ENCODE measurements at places on chromosomes 3 and 15. TPM values are rescaled to one million over a fixed set of nuclear protein-coding genes. Genes with fewer than 3 reads are reported as not detected.

Gene ARRDC4
- 31.6 TPM for total RNA-seq

DNA sequence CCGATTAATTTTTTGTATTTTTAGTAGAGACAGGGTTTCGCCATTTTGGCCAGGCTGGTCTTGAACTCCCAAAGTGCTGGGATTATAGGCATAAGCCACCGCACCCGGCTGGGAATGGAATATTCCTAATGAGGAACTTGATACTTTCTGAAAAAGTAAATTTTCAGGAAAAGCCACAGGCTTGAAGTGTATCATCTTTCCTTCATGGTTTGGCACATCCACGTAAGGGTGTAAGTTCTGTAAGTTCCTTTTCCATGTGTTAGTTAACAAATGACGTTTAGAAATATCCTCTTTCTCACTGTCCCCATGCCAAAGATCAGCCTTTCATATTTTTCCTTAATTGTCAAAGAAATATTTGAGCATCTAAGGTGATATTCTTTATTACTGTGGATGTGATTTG lies 24.9 kb downstream of the TMEM45A start:
- no peak for DNase-seq
- H3K27me3 ChIP-seq = peaks cover 6% of the 10 kb centered on the region

DNA sequence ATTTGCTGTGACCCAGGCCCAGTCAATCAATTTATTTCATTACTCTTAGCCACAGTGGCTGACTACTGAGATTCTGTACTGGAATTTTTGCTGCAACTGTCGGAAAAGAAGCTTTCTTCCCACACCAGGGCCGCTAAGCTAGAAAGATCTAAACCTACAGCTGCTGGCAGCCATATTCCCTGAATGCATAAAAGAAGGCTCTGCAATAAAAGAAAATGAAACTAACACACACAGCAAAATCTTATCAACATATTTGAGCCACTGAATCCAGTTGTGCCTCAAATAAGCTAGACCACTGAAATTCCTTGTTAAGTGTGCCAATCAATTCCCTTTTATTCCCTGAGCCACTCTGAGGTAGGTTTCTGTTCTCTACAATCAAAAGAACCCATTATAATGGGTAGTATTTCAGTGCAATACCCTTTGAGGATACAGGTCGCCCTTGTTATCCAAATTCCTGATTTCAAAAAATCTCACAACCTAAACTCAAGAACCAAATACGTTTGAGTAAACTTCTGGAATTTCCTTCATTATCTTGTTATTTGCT lies 60.3 kb downstream of the MYO9A start:
- peaks cover 3% of the 10 kb centered on the region for H3K4me1 ChIP-seq
- H3K36me3 ChIP-seq = peaks cover 4% of the 10 kb centered on the region
- peak overlapping the region; percentile 22 for H3K27ac ChIP-seq
- no peak overlapping the region for H3K4me3 ChIP-seq
- DNase-seq = no peak
- no peaks in the 10 kb centered on the region for H3K27me3 ChIP-seq

- no peaks in the 10 kb centered on the region for H3K36me3 ChIP-seq
- peaks cover 8% of the 10 kb centered on the region for H3K4me1 ChIP-seq
- H3K27me3 ChIP-seq = peaks cover 18% of the 10 kb centered on the region
- no peak overlapping the region for H3K4me3 ChIP-seq
- no peak for DNase-seq
Measured at GRCh38 chr3:183536238-183536880, 19.1 kb downstream of the KLHL6 start.

- H3K27ac ChIP-seq = no peak overlapping the region
- no peaks in the 10 kb centered on the region for H3K27me3 ChIP-seq
- no peaks in the 10 kb centered on the region for H3K36me3 ChIP-seq
- no peak overlapping the region for H3K4me3 ChIP-seq
- DNase-seq = no peak
Measured at GRCh38 chr3:81823882-81824395, 62.5 kb upstream of the GBE1 start.

DNA sequence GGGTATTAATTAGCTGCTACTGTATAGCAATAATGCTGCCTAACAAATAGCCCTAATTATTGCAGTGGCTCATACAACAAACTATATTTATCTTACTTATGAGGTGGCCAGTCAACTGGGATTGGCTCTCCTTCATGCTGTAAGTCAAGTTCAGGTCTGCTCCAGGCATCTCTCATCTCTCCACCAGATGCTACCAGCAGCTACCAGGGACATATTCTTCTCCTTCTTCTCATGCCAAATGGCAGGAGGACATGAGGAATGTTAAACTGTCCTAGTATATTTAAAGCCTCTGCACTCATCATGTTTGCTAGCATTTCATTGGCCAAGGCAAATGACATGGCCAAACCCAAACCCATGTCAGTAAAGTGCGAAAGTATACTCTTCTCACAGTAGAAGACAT lies 17.3 kb downstream of the SV2B start:
- H3K27me3 ChIP-seq = peaks cover 4% of the 10 kb centered on the region
- no peak overlapping the region for H3K27ac ChIP-seq
- DNase-seq = no peak
- H3K4me3 ChIP-seq = no peak overlapping the region

DNA sequence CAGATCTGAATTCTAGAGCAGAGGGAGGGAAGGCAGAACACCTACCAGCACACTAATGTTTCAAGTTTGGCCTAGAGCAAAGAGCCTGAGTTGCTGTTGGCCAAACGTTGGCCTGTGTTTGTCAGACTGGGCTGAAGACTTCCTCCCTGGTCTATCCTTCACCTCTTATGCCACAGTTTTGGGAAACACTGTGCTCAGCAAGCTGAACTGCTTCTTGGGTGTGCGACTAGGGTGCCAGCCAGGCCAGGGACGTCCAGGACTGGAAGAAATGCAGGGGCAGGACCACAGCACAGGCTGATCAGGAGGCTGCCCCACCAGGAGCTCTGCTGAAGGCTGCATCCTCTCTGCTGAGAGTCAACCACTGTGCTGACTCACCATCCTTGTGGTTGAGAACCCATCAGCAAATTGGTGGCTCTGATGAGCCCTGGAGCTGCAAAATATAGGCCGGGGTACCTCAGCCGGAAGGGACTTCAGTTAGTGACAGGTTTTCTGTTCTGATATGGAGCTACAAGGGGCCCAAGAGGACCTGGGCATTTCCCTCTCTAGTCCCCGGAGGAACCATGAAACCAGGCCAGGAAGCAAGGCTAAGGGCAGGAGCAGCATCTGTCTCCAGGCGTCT lies 131.6 kb upstream of the RASGRP1 start:
- no peaks in the 10 kb centered on the region for H3K36me3 ChIP-seq
- H3K27me3 ChIP-seq = peaks cover 8% of the 10 kb centered on the region
- no peaks in the 10 kb centered on the region for H3K4me1 ChIP-seq
- no peak overlapping the region for H3K27ac ChIP-seq
- DNase-seq = no peak

Gene CYP1A2
- total RNA-seq = not detected

GRCh38 chr15:69414701-69415167 lies 585 bp downstream of the KIF23 start:
- peak overlapping the region; percentile 90 for H3K4me3 ChIP-seq
- no peaks in the 10 kb centered on the region for H3K27me3 ChIP-seq
- peaks cover 18% of the 10 kb centered on the region for H3K36me3 ChIP-seq
- DNase-seq = no peak
- peak overlapping the region; percentile 95 for H3K27ac ChIP-seq
- H3K4me1 ChIP-seq = peaks cover 12% of the 10 kb centered on the region

GRCh38 chr15:75891895-75892294 lies 11.8 kb upstream of the FBXO22 start:
- no peak overlapping the region for H3K4me3 ChIP-seq
- DNase-seq = no peak
- H3K36me3 ChIP-seq = peaks cover 7% of the 10 kb centered on the region
- no peaks in the 10 kb centered on the region for H3K4me1 ChIP-seq
- no peaks in the 10 kb centered on the region for H3K27me3 ChIP-seq
- no peak overlapping the region for H3K27ac ChIP-seq

DNA sequence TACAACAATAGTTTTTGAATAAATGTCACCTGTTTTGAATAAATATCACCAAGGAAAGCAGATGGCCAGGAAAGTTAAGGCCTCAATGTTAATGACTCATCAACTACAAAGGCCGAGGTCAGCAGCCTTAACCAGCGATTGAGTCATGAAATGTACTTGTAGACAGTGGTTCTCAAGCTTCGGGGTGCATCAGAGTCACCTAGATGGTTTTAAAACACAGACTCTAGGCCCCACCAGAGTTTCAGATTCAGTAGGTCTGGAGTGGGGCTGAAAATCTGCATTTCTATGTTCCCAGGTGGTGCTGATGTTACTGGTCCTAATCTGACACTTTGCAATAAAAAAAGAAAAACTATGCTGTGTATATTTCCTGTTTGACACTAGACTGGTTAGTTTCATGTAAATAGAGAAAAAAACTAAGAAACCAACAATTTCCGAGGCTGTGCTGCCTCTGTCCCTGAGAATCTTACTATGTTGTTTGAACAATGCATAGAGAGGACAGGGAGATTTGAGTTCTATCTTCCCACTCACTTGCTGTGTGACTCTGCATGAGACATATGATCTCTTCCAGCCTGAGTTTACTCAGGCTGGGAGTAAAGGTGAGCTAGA lies 9.8 kb downstream of the RAB27A start:
- no peaks in the 10 kb centered on the region for H3K27me3 ChIP-seq
- H3K4me3 ChIP-seq = no peak overlapping the region

Gene SPRED1
- 9.2 TPM for total RNA-seq

Gene NR2F2
- 270 TPM for total RNA-seq

DNA sequence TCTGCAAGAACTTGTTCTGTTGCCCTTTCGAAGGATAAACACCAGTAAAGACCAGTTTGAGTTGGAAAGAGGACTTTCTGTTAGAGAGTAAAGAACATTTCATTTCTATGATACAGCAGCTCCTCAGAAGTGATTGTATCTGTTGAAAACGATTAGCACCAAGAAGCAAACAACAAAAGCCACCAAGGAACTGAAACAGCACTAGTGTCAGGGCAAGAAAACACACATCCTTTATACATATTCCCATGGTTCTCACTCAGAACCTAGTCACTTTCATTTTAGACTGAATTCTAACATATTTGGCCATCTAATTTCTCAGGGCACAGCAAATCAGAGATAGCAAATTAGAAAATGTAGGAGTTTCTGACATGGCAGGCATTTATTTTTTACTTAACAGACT lies 116.1 kb downstream of the ATP1B3 start:
- peaks cover 5% of the 10 kb centered on the region for H3K4me1 ChIP-seq
- DNase-seq = no peak
- no peak overlapping the region for H3K27ac ChIP-seq

Gene MOBP
- not detected for total RNA-seq

GRCh38 chr3:8854656-8855055 lies 85.2 kb upstream of the OXTR start:
- H3K27me3 ChIP-seq = no peaks in the 10 kb centered on the region
- no peak overlapping the region for H3K4me3 ChIP-seq
- peaks cover 6% of the 10 kb centered on the region for H3K36me3 ChIP-seq
- no peak overlapping the region for H3K27ac ChIP-seq
- no peak for DNase-seq
- no peaks in the 10 kb centered on the region for H3K4me1 ChIP-seq

GRCh38 chr15:100727291-100727851 lies 125.0 kb downstream of the ASB7 start:
- no peaks in the 10 kb centered on the region for H3K36me3 ChIP-seq
- peaks cover 8% of the 10 kb centered on the region for H3K27me3 ChIP-seq
- peak; percentile 47 for DNase-seq
- no peak overlapping the region for H3K4me3 ChIP-seq
